ENCODE measurements at places on chromosomes 6 and 20.

GRCh38 chr20:59164686-59165391 is 1.2 kb downstream of the ZNF831 start:
- no peak for DNase-seq

- peak; percentile 10 for DNase-seq
Observed at GRCh38 chr6:25942561-25943147, 12.2 kb upstream of the SLC17A2 start.

GRCh38 chr6:116877743-116878142 is 701 bp downstream of the RFX6 start:
- DNase-seq = no peak

- no peak for DNase-seq
Observed at GRCh38 chr6:90078513-90079289, 184.4 kb downstream of the GJA10 start.

- DNase-seq = no peak
Observed at GRCh38 chr6:19864285-19864684, 27.1 kb downstream of the ID4 start.

DNA sequence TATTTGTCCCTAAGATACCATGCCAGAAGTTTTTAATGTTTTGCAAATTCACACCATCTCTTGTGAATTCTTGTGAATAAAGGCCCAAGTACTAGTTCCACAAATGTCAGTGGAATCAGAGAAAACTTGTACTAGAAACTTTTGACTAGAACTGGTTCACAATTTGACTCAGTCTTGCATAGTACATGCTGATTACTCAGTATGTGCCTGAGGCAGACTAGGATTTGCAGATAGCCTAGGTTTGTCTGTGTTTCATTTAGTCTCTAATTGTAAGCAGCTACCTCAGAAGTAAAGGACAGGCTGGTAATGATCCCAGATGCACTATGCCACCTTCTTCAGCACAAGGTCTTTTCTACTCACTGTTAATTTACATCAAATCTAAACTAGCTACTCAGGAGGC is 34.2 kb upstream of the GSTA4 start:
- DNase-seq = no peak

DNA sequence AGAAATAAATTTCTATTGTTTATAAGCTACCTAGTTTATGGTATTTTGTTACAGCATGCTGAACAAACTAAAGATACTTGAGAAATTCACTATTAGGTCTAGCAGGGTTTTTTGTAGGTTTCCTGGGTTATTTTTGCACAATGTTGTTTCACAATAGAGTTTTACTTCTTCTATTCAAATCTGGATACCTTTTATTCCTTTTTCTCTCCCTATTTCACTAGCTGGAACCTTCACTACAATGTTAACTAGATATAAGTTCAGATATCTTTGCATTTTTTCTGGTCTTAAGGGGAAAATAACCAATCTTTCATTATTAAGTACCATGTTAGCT is 237.7 kb upstream of the CITED2 start:
- no peak for DNase-seq

DNA sequence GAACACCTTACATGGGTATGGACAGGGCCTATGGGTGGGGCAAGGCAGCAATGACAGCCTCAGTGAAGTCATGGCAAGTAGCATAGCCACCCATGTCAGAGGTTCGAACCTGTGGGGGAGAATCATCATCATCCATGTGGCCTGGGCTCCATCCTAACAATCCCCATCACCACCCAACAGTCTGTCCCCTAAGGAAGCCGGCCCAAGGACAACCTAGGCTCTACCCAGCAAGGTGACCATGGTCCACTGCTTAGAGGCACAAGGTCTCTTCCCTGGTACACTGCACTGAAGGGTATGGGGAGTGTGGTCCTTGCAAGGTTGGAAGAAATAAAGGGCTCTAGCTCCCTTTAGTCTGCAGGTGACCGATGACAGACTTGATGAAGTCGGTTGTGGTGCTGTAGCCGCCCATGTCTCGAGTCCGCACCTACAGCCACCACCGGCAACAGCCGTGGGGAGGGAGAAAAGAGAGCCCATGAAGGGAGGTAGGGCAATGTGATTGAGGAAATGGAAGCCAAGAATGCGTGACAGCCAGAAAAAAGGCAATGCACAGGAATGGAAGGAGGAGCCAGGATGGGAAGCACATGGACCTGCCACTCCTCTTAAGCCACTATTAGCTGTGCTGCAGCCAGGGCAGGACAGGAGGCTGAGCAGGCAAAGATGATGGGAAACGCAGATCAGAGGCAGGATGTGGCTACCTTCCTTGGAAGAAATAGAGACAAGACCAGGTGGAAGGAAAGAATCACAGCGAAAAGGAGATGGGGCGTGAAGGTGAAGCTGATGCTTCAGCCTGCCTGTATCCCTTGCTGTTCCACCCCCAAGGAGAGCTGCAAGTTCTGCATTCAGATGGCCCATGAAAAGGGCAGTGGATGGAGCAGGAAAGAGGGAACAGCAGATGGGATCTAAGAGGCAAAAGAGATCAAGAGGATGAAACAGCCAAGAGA is 5.3 kb downstream of the IDH3B start:
- no peak for DNase-seq

- no peak for DNase-seq
Observed at GRCh38 chr20:15076785-15077184, 739.4 kb upstream of the FLRT3 start.

- DNase-seq = peak; percentile 8
Observed at GRCh38 chr6:131917318-131917717, 33.9 kb downstream of the CCN2 start.

DNA sequence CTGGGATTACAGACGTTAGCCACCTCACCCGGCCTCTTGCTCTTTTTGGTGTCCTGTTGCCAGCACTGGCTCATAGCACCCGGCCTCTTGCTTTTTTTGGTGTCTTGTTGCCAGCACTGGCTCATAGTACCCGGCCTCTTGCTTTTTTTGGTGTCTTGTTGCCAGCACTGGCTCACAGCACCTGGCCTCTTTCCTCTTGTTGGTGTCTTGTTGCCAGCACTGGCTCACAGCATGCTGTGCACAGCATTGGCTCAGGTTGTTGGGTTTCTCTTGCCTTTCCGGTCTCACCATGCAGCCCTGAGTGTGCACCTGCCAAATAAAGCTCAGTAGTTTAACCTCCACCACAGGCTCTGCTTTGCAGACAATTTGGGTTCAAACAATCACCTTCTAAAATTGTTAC is 208.2 kb downstream of the THBS2 start:
- no peak for DNase-seq

DNA sequence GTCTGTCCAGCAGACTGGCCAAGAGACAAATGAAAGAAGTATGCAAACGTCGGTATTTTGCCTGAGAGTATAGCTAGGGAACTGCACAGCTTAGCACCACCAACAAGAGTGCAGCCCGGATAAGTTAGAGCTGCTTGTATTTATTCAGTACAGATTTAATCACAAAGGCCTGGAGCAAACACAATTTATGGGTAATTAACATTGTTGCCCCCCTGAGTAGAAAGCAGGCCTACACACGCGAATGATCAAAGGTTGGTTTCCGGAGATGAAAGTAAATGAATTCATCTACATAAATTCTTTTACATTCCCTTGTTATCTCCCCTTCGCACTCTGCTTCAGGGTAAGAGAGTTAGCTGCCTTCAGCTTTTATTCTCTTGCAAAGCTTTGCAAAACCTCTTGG is 24.7 kb upstream of the CRISP1 start:
- DNase-seq = no peak

- DNase-seq = no peak
Observed at GRCh38 chr6:25596928-25597818, 54.8 kb upstream of the SCGN start.

DNA sequence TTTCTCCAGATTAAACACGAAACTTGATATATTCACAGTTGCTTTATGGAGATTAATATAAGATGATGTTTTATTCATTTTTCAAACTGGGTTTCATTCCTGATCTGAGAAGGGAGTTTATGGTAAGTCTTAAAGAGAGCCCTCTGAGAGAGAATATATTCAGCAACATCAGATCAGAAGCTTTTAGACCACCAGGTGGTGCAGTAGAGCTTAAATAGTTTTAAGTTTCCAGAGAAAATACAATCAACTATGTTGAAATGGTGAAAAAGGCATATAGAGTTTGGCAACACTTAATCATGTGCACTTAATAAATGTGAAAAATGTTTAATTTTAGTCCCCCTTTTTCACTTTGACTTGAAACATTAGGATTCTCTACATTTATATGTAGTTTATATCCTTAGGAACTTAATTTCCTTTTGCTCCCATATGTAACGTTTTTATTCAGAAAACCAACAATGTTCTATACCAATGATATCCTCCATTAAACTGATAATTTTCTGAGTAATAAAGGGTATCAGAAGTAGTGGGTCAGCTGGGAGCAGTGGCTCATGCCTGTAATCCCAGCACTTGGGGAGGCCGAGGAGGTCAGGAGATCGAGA is 86.4 kb upstream of the CLDN20 start:
- peak; percentile 53 for DNase-seq

DNA sequence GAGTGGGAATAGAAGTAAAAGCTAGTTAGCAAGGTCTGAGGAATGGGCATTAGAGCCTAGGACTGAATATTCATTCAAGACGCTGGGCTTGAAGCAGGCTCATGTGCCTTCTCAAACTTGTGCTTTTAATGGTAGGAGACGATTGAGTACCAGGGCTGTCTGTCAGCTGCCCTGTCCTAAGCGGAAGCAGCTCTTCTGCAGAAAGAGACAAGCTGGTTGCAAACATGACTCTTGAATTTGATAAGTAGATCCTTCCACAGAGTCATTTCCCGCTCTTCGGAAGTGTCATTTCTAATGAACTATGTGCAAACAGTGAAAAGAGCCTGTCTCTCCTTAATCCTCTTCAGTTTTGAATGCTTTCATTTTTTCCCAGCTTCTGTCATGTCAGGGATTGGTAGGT is 176.4 kb downstream of the TFAP2B start:
- DNase-seq = no peak

GRCh38 chr6:41519745-41520699 is 26.2 kb upstream of the FOXP4 start:
- DNase-seq = no peak

DNA sequence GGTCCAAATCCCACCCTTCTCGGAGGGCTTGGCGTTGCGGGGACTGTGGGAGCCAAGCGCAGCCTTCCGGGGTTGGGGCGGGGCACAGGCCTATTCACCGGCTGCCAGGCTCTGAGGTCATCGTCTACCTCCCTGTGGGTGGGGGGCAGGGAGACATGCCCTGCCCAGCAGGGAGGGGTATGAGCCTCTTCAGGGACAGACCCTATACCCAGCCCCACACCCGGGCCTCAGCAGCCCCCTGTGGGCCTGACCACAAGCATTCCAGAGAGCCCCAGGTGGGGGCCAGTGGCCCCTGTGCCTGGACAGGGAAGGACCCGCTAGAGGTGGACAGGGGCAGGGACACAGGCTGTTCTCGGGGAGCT is 11.6 kb downstream of the LAMA5 start:
- DNase-seq = no peak

DNA sequence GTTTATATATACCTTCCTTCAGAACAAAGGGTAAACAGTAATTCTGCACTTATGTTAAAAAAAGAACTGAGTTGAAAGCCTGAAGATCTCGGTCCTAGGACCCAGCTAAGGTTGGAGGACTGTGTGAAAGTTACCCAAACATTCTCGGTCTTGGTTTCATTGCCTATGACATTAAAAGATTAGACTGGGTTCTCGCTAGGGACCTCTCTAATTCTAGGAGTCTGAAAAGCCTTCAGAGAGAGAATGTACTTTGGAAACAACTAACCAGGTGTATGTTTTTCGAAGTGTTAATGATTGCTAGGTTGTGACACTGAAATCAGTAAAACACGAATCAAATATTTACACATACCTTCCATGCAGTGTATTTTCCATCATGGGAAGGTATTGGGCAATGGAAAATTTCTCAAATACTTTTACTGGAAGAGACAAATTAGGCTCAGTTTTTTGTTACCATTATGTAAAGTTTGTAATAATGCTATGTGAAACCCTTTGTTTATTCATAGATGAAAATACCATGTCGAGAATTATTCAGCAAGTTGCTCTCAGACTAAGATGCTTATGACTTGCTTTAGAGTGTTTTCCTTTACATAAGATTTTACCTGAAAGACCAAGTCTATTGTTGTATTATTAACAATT is 113.7 kb upstream of the LOC128125822 start:
- no peak for DNase-seq

- no peak for DNase-seq
Observed at GRCh38 chr20:40244286-40244685, 444.8 kb downstream of the MAFB start.

GRCh38 chr6:53672237-53672636 is 6.7 kb upstream of the KLHL31 start:
- no peak for DNase-seq

DNA sequence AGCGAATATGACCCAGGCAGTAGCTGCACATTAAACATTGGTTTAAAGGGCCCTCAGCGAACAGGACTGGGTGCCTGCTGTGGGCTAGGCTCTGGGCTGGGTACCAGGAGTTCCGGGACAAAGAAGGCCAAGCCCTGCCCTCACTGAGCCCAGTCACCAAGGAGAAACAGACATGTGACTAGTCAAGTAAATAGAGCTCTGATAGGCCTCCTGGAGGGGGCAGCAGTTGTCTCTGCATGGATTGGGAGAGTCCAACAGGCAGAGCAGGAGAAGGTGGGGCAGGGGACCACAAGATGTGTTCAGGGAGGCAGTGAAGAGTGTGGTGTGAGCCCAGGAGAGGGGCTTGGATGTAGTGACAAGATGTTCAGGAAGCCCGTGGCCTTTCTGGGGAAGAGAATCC is 3.1 kb downstream of the HM13 start:
- DNase-seq = no peak

- DNase-seq = no peak
Observed at GRCh38 chr6:146503096-146503495, 40.5 kb upstream of the RAB32 start.

DNA sequence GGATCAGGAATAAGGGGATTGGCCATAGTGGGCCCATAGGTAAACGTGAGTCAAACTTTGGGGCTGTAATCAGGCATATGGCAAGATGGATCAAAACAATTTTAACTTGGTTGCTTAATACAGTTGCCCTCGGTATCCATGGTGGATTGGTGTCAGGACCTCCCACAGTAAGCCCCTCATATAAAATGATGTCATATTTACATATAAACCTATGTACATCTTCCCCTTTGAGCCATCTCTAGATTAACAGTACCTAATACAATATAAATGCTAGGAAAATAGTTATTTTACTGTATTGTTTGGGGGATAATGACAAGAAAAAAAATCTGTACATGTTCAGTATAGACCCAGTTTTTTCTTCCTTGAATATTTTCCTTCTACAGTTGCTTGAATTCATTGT is 7.4 kb upstream of the ACAT2 start:
- no peak for DNase-seq

GRCh38 chr6:116251568-116252384 is 2.1 kb downstream of the TSPYL4 start:
- no peak for DNase-seq
